ENCODE measurements at places on chromosomes 13 and 19.

GRCh38 chr19:35592226-35592625 is 6.3 kb downstream of the PMIS2 start:
- DNase-seq: no peak

DNA sequence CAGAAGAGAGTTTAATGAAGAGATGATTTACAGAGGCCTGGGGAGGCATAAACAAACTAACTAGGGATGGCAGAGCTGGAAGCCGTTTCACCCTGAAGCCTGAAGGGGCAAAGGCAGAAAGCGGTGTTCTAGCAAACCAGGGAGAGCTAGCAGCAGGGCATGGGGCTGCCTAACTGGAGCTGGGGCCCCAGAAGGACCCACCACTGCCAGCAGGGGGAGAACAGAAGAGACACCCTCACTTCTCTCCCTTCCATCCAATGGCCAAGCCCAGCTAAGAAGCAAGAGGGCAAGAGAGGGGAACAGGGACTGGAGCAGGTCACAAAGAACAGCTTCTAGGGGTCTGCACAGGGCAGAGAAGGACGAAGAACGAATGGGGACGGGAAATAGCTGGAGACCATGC is 195.5 kb downstream of the KATNAL1 start:
- no peak for DNase-seq

DNA sequence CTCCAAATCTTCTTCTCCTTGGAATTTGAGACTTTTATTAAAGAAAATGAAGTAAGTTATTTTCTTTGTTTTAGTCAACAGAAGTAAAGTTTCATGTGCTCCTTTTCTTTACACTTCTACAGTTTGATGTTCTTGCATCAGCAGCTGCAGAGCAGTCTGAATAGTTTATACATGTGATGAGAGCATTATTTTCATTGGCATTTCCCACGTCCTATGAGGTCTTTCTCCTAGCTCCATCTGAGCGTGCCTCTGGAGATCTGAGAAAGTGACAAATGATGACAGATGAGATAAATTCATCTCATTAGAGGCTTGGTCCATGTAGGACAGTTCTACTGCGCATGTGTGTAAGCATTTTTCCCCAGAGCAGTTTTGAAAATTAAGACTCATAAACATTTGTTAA is 1290.0 kb downstream of the UQCRFS1 start:
- DNase-seq: no peak

DNA sequence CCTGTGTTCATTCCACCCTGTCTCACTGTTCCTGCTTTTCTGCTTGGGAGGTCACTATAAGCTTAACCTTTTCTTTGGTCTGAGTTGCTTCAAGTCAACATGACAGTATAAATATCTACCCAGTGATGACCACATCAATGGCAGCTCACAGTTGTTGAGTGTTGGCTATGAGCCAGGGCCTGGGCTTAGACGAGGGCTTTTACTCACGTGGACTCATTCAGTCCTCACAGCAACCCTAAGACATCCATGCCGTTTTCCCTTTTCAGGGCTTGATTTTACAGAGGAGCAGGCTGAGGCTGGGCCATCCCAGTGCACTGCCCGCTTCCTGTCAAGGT is 10.2 kb upstream of the CCDC97 start:
- no peak for DNase-seq

DNA sequence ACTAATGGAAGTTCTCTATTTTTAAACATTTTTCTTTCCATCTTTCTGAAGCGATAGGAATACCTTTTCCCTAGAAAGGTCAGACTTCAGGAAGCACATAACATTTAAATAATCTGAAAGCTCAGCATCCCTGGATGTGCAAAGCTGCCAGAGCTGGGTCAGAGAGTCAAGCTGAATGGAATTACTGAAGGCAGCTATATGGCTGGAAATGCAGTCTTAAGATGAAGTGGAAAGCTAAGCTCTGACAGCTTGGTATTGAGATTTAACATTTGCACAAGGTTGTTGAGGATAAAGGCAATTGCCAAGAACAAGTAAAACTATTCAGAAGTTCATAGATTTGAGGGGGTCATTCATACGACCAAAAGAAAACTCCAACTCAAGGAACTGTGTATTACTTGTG is 28.8 kb downstream of the HTR2A start:
- no peak for DNase-seq

GRCh38 chr19:15588265-15588664 is 26.8 kb upstream of the CYP4F8 start:
- DNase-seq: no peak
